ENCODE measurements at places on chromosomes 16 and 17. TPM values are rescaled to one million over a fixed set of nuclear protein-coding genes. Genes with fewer than 3 reads are reported as not detected.

DNA sequence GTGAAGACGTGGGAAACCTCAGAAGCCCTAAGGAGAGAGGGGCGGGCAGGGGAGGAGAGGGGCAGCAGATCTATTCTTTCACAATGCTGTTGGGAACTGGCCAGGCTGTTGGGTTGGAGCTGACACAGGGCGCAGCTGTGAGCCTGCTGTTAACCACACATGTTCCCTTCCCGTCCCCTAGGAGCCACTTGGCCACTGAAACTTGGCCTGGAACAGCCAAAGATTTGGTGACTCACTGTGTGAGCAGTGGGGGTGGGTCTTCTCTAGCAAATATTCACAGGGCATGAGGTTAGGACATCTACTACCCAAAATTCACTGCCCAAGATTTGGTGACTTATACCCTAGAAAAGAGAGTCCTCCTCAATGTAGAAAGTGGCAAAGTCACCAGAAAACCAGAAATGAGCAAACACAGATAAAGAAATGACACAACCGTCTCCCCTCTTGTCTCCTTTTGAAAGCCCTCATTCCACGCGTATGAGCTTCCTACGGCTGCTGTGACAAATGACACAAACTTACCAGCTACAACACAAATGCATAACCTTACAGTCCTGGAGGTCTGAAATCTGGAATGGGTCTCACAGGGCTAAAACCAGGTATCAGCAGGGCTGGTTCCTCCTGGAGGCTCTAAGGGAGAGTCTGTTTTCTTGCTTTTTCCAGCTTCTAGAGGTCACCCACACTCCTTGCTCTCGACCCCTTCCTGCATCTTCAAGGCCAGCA lies 6.3 kb downstream of the TBC1D16 start:
- no peak overlapping the region for H3K27ac ChIP-seq
- DNase-seq, result no peak
- no peaks in the 10 kb centered on the region for H3K36me3 ChIP-seq
- H3K27me3 ChIP-seq, result peaks cover 9% of the 10 kb centered on the region

GRCh38 chr17:16929757-16930520 lies 42.0 kb downstream of the TNFRSF13B start:
- DNase-seq, result no peak
- no peaks in the 10 kb centered on the region for H3K36me3 ChIP-seq
- H3K27ac ChIP-seq, result no peak overlapping the region
- no peaks in the 10 kb centered on the region for H3K4me1 ChIP-seq

- peaks cover 6% of the 10 kb centered on the region for H3K4me1 ChIP-seq
- H3K27me3 ChIP-seq, result no peaks in the 10 kb centered on the region
- peaks cover 4% of the 10 kb centered on the region for H3K36me3 ChIP-seq
- H3K4me3 ChIP-seq, result no peak overlapping the region
- no peak overlapping the region for H3K27ac ChIP-seq
These were observed 41.1 kb downstream of the TNRC6C start for GRCh38 chr17:77999413-78000173.

The KCNH6 gene
- total RNA-seq, result not detected

GRCh38 chr16:1053121-1053521 lies 19.4 kb upstream of the SSTR5 start:
- no peak overlapping the region for H3K27ac ChIP-seq
- DNase-seq, result no peak
- no peaks in the 10 kb centered on the region for H3K27me3 ChIP-seq
- no peaks in the 10 kb centered on the region for H3K4me1 ChIP-seq
- H3K4me3 ChIP-seq, result no peak overlapping the region

DNA sequence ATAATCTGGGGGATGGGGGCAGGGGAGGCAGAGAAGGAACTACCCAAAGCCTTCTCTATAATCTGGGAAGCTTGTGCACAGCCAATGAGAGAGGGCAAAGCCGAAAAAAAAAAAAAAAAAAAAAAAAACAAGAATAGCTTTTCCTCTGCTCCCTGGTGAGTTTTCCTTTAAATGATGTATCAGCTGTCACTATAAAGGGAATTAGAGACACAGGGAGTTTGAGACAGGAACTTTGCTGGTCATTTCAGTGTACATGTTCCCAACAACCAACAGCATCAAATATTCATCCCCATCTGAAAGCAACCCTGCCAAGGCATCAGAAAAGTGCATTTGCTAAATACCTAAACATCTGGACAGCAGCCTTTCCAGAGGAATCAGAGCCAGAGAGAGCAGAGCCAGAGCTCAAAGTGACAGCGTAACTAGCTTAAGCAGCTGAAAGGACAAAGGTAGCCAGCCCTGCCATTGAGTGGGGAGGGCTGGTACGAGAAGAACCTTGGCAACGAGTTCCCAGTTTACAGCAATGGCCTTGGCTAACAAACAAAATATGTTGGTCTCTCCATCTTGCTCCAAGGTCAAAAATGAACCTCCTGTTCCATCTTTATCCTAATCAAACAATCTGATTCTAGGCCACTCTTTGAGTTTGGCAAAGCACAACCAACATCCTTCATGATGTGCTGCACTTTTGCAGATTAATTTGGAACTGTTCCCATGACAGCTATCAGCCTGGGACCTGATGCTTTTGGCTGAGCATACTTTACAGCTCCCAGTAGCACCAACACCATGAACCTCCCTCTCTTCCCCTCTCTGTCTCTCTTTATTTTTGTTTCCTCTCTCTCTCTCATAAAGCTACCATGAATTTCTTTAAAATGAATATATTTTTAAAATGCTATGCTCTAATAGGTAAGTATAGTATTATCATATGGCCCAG lies 143.7 kb upstream of the GNAO1 start:
- H3K27ac ChIP-seq, result no peak overlapping the region
- H3K4me3 ChIP-seq, result no peak overlapping the region
- peaks cover 15% of the 10 kb centered on the region for H3K27me3 ChIP-seq
- DNase-seq, result no peak
- peaks cover 2% of the 10 kb centered on the region for H3K4me1 ChIP-seq
- no peaks in the 10 kb centered on the region for H3K36me3 ChIP-seq

Measured in activated CD8-positive, alpha-beta memory T cell treated with anti-CD3 and anti-CD28 coated beads, Interleukin-2, amount 10 ng/mL, durations not matched to agents 7 days and 5 days (primary cell).